ENCODE measurements at places on chromosomes 6 and 20. TPM values are rescaled to one million over a fixed set of nuclear protein-coding genes. Genes with fewer than 3 reads are reported as not detected.

CTAGE9 gene
- not detected for total RNA-seq

CALHM5 gene
- total RNA-seq: not detected

METTL24 gene
- 0.35 TPM for total RNA-seq

DEFB132 gene
- not detected for total RNA-seq

SRSF12 gene
- total RNA-seq: 0.71 TPM

LTV1 gene
- total RNA-seq: 61.6 TPM

CGAS gene
- 48.3 TPM for total RNA-seq

HLA-DRB1 gene
- 26.1 TPM for total RNA-seq

UBD gene
- total RNA-seq: 2.5 TPM

RIMS4 gene
- not detected for total RNA-seq

PAK5 gene
- not detected for total RNA-seq

LY6G6D gene
- total RNA-seq: not detected

PAQR8 gene
- total RNA-seq: 10.2 TPM

PRSS35 gene
- total RNA-seq: not detected

FKBP1C gene
- total RNA-seq: 0.84 TPM

OPRL1 gene
- 0.38 TPM for total RNA-seq

CDKAL1 gene
- total RNA-seq: 30.2 TPM

MPIG6B gene
- total RNA-seq: not detected

HLA-DRB5 gene
- total RNA-seq: 1.1 TPM

PPP1R14C gene
- 1.6 TPM for total RNA-seq

MLN gene
- not detected for total RNA-seq

EIF6 gene
- 207 TPM for total RNA-seq

RHAG gene
- total RNA-seq: not detected

PSMB8 gene
- 311 TPM for total RNA-seq

OR12D3 gene
- total RNA-seq: not detected

CCN5 gene
- not detected for total RNA-seq

JAG1 gene
- 0.11 TPM for total RNA-seq

TMEM170B gene
- 2.7 TPM for total RNA-seq

C6orf132 gene
- 0.15 TPM for total RNA-seq

MOCS1 gene
- 0.78 TPM for total RNA-seq

TMEM217 gene
- 6.6 TPM for total RNA-seq

REPS1 gene
- total RNA-seq: 64.4 TPM

ATG5 gene
- 44.5 TPM for total RNA-seq

TFAP2C gene
- total RNA-seq: not detected

HINT3 gene
- total RNA-seq: 12.1 TPM

RRAGD gene
- 8.7 TPM for total RNA-seq

OPN5 gene
- total RNA-seq: not detected

POU5F1 gene
- total RNA-seq: not detected

AFDN gene
- 19.0 TPM for total RNA-seq

HLA-DQB2 gene
- 0.97 TPM for total RNA-seq

EPPIN gene
- not detected for total RNA-seq

ISM1 gene
- total RNA-seq: 1.6 TPM

PRKN gene
- total RNA-seq: 0.55 TPM

NCR2 gene
- total RNA-seq: not detected

FGD2 gene
- 1.2 TPM for total RNA-seq

TOX2 gene
- 0.39 TPM for total RNA-seq

NCOA7 gene
- total RNA-seq: 62.5 TPM

PTCHD4 gene
- not detected for total RNA-seq

TSBP1 gene
- not detected for total RNA-seq

Measured in CD8-positive, alpha-beta memory T cell (primary cell).